Activated T-helper 17 cell treated with anti-CD3 and anti-CD28 coated beads, Interleukin-2, amount 50 U/mL, for 72 hours (primary cell): ENCODE measurements at places on chromosomes 13 and 19. TPM values are rescaled to one million over a fixed set of nuclear protein-coding genes. Genes with fewer than 3 reads are reported as not detected.

LIN37 gene
- total RNA-seq: 20.1 TPM

LGI4 gene
- total RNA-seq: not detected

KLF5 gene
- total RNA-seq: 3.5 TPM

TTC9B gene
- total RNA-seq: 1.1 TPM

GZMM gene
- 30.5 TPM for total RNA-seq

ZNF628 gene
- total RNA-seq: 11.3 TPM

LGALS4 gene
- total RNA-seq: 1.7 TPM

FCER2 gene
- total RNA-seq: 0.65 TPM

TBC1D4 gene
- 23.7 TPM for total RNA-seq

RNF17 gene
- 1.5 TPM for total RNA-seq

CABP5 gene
- not detected for total RNA-seq

CA11 gene
- total RNA-seq: 16.4 TPM
